ENCODE measurements at places on chromosomes 3 and 15.

DNA sequence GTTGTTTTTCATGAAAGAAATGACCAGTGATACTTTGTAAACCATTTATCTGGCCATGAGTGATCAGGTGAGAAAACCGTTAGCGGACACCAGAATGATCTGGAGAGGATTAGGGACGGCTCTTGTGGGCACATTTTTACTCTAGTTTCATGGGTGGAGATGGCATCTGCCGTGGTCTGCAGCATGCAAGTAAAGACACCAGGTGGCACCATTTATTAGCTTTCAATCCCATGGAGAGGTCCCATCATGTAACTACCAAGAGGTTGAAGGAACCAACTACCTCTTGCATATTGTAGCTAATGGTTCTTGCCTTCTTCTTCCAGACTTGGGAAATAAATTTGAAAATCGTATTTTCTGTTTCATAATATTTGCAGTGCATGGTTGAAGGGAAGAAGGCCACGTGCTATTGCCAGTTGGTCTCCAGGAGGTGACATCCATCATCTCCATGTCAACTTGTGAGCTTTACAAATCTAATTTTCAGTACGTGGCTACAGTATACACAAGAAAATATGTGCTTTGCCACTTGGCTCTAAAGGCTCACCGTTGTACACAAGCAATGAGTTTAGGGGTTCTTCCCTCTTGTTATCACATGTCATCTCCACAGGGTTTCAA is 1.5 kb upstream of the MAPKBP1 start:
- peak; percentile 55 for DNase-seq

- no peak for DNase-seq
These were observed 378.4 kb upstream of the AGTR1 start for GRCh38 chr3:148319161-148319915.

- DNase-seq: no peak
These were observed 24.6 kb upstream of the GRIP2 start for GRCh38 chr3:14564741-14565140.

DNA sequence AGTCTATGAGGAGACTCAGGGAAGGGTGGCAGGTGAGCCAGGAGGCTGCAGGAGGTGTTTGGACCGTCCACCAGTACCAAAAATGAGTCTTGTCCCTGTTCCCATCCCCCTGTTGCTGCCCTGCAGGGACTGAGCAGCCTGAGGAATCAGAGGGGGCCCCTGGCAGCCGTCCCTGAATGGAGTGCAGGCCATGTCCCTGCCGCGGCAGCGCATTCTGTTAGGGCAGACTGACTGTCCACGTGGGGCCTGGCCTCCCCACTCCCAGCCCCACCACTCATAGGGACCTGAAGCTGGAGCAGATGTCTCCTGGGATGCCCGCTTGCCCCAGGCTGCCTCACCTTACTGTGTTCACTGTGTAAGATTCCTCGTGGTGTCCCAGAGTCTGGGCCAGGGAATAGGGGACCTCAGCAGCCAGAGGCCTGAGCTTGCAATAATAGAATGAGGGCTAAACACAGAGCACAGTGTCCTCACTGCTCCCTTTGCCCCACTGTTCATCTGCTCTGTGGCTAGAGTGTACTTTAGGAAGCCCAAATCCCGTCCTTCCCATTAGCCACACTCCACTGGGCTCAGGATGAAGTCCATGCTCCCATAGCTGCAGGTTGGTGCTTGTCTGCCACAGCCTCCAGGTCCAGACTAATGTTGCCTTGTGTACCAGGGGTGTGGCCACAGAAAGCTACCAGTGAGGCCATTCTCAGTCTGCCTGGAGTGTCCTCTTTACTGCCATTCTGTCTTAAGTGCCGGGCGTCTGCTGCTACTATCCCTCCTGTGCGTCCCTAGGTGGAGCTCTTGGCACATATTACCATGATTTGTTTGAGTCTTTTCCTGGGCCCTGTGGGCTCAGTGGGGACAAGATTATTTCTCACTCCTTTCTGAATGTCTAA is 63.2 kb downstream of the HCN4 start:
- peak; percentile 27 for DNase-seq

DNA sequence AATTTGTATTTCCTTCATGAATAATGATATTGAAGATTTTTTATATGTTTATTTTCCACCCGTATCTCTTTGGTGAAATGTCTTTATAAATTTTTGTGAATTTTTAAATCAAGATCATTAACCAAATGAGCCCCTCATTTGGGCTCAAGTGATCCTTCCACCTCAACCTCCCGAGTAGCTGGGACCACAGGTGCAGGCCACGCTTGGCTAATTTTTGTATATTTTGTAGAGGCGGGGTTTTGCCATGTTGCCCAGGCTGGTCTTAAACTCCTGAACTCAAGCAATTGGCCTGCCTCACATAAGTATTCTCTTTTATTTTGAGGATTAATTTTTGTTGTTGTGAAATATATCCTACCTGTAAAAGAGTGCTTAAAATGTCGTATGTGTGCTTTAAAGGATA is 4.9 kb downstream of the BBS4 start:
- DNase-seq: no peak

GRCh38 chr15:78110096-78110495 is 17.7 kb downstream of the SH2D7 start:
- DNase-seq: no peak
